ENCODE measurements at places on chromosomes 13 and 19.

GRCh38 chr19:5338656-5339197, 1.9 kb downstream of the PTPRS start:
- DNase-seq, result no peak

DNA sequence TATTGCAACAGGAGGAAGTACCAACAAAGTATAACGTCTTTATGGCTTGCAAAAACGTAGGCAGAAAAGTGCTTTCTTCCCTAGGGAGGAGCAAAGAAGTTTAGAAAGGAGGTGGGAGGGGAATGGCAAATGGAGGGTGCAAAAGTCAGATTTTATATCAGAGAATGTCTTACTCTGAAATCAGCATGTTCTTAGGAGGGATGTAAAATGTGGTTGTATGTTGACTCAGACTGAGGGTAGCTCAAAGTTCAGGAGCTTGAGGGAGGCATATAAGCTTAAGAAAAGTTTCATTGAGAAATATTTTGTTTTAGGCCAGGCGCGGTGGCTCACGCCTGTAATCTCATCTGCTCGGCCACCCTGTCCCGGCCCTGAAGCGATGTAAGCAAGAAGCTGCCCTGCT, 1.7 kb downstream of the ZNF90 start:
- no peak for DNase-seq

GRCh38 chr13:92177966-92178365, 779.5 kb downstream of the GPC5 start:
- no peak for DNase-seq

GRCh38 chr19:9757544-9758501, 10.7 kb downstream of the ZNF846 start:
- DNase-seq, result no peak

Measured in stimulated activated CD8-positive, alpha-beta memory T cell treated with anti-CD3 and anti-CD28 coated beads, Interleukin-15, amount 100 ng/mL, for 4 hours (primary cell).